ENCODE measurements at places on chromosomes 3 and 15. TPM values are rescaled to one million over a fixed set of nuclear protein-coding genes. Genes with fewer than 3 reads are reported as not detected.

Gene TMEM207
- not detected for total RNA-seq

Gene NAALADL2
- total RNA-seq = not detected

- H3K27ac ChIP-seq = no peak overlapping the region
- no peak for DNase-seq
- H3K4me1 ChIP-seq = no peaks in the 10 kb centered on the region
- H3K27me3 ChIP-seq = no peaks in the 10 kb centered on the region
Measured at GRCh38 chr3:153972862-153973261, 148.3 kb upstream of the ARHGEF26 start.

- DNase-seq = no peak
- no peaks in the 10 kb centered on the region for H3K27me3 ChIP-seq
- H3K4me1 ChIP-seq = no peaks in the 10 kb centered on the region
- no peak overlapping the region for H3K27ac ChIP-seq
- H3K36me3 ChIP-seq = no peaks in the 10 kb centered on the region
Measured at GRCh38 chr15:36007699-36008098, 461.7 kb upstream of the DPH6 start.

DNA sequence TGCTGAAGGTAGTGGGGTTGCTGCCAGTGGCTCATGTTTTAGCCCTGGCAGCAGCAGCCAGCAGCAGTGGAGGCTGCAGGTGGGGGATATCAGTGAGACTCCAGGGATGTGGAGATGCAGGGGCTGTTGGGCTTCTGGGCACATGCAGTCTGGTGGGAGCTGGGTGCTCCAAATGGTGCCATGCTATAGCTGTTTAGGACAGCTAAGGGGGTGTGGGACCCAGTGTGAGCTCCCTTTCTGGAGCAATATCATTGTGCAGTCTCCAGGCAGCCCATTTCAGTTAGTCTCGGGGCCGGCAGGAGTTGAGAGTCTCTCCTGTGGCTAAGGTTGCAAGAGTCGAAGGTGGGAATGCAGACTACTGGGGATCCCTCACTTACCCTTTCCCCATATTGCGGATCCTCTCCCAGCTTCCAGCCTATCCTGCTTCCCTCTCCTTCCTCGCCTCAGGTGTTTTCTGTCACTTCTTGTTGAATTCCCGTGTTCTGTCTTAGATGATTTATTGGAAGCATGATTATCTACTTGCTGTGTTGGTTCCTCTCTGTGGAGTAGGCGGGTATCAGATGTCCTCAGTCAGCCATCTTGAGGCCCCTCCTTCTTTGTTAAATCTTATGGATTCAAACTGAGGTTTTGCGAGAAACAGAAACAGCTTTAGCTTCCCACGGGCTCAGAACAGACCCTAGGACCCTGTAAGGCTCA, 112.0 kb downstream of the FAM43A start:
- H3K27ac ChIP-seq = no peak overlapping the region
- H3K36me3 ChIP-seq = no peaks in the 10 kb centered on the region

- DNase-seq = no peak
- no peak overlapping the region for H3K4me3 ChIP-seq
Measured at GRCh38 chr3:2929574-2929973, 180.6 kb downstream of the IL5RA start.

DNA sequence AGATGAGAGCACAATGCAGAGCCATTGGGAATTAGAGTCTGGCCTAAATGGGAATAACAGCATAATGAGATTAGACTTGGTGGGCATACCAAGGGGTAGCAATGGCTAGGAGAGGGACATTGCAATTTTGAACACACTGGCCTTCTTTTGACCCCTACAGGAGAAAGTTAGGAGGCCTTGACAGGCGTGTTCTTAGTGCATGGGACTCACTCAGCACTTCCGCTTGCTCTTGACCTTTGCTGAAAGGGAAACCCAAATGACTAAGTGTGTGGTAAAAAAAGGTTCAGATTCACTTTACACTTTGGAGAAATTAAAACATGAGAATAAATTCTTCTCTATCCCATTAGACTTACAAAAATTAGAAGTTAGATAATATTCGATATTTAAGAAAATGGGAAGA, 317.4 kb downstream of the DIPK2A start:
- H3K27ac ChIP-seq = no peak overlapping the region
- no peaks in the 10 kb centered on the region for H3K36me3 ChIP-seq
- no peak for DNase-seq
- no peaks in the 10 kb centered on the region for H3K4me1 ChIP-seq

Data from K562 (cell line).